Mucosa of descending colon (tissue), 3 donors: ENCODE measurements at places on chromosomes 16 and 17. TPM values are rescaled to one million over a fixed set of nuclear protein-coding genes. Genes with fewer than 3 reads are reported as not detected.

DNA sequence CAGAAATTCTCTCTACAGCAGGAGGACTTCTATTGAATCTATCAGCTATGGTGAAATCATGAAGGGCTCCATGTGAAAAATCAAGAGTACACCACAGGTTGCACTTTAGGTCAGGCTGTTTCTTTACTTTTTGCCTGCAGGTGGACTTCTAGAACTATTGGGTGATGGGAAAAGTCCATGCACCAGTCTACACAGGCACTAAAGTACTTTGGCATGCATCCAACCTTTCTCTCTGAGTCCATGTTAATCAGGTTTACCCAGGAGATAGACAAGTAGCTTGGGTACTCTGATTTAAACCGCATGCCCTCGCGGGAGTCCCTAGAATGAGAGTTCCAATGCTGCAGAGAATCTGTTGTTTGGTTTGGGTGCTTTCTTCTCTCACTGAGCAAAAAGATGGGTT lies 9.1 kb upstream of the ANKFN1 start:
- DNase-seq, result no peak

- DNase-seq, result no peak
Measured at GRCh38 chr17:7894226-7894625, 5.6 kb downstream of the CHD3 start.

DNA sequence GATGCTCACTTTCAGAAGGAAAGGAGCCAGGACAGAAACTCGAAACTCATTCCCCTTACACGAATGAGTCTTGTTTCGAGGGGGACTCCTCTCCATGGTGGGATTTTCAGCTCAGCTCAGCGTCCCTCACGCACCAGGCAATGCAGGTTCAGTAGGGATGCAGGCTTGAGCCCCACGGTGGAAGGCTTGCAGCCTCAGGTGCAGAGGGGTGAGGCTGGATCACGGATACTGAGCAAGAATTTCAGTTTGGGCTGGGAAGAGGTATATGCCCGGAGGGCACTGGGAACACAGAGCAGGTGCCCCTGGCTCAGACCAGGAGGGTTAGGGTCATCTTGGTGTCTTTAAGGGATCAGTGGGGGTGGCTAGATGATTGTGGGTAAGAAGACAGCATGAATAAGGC lies 344.9 kb upstream of the TNRC6C start:
- no peak for DNase-seq

Gene SP6
- total RNA-seq, result 4.7 TPM

- DNase-seq, result no peak
Measured at GRCh38 chr17:73508057-73508930, 136.0 kb downstream of the SDK2 start.

Gene KRTAP4-1
- total RNA-seq, result not detected

- DNase-seq, result no peak
Measured at GRCh38 chr16:82943371-82943770, 316.6 kb downstream of the CDH13 start.

Gene ARHGAP44
- total RNA-seq, result 34.4 TPM
